Esophagus squamous epithelium (tissue), 5 donors: ENCODE measurements at places on chromosomes 12 and 14.

DNA sequence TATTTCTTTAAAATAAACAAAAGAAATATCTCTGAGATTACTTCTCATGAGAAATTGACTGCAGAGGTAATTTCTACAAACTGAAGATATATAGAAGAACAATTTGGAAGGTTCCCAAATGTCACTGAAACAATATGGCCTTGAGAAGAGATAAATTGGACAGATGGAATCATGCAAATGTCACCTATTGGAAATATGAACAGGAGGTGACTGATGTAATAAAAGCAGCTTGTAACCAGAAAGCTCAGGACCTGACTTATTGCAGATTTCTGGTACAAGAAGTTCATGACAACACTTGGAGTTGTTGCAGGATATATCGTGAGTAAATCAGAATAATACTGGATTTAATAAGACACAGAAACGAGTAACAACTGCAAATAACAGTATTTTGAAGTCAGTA, 93.3 kb upstream of the TRHDE start:
- no peak for DNase-seq

DNA sequence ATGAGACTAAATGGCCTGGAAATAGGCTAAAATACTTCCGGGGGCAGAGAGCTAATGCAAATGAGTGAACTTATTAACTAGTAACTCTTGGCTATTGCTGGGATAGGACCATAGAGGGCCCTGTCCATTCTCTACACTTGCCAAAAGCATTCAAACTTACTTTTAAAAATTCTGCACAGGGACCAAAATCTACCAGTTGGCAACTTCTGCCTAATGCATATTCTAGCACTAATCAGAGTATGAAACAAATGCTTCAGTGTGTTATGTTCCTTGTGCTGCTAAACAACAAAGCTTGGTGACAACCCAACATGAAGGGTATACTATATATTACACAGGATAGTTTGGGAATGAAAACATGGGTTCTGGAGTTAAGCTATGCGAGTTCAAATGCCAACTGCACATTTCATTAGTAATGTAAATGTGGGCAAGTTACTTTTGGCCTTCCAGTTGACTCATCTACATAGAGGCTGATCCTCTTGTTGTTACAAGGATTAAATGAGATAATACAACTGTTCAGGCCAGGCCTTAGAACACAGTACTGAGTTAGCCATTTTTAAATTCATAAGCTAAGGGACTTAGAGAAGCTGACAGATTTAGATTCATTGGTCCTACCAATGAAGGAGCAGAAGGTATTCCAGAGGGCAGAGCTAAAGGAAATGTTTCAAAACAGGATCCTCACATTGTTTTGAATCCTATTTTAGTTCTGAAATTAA, 32.4 kb downstream of the HIGD1C start:
- no peak for DNase-seq

DNA sequence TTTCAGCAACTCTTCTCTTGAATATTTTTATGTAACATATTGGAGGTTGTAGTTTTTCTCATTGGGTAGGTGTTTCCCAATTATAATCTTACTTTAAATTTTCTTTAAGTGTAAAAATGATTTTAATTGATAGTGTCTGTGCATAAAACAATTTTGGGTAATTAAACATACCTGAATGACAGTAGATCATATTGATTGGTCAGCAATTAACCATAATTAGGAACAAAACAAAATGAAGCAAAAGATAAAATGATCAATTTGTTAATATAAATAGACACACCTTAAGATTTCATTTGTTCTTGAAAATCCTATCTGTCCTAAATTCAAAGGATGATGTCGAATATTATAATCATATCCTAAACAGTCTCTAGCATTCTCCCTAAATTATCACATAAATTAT, 468.3 kb downstream of the PDZRN4 start:
- DNase-seq = no peak

- DNase-seq = no peak
Measured at GRCh38 chr12:92871116-92871515, 58.0 kb downstream of the EEA1 start.

DNA sequence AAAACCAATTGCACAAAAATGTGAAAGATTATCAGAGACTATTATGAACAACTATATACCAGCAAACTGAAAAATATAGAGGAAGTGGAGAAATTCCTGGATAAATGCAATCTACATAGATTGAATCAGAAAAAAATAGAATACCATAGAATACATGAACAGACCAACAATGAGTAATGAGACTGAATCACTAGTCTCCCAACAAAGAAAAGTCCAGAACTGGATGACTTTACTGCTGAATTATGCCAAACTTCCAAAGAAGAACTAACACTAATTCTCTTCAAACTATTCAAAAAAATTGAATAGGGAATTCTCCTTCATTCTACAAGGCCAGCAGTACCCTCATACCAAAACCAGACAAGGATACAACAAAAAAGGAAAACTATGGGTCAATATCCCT, 60.6 kb downstream of the GUCY2C start:
- DNase-seq = no peak
